ENCODE measurements at places on chromosomes 2 and 18.

- DNase-seq = no peak
Measured at GRCh38 chr2:236605345-236605734, 35.7 kb downstream of the ACKR3 start.

GRCh38 chr2:239831861-239832489, 193.2 kb downstream of the NDUFA10 start:
- no peak for DNase-seq

DNA sequence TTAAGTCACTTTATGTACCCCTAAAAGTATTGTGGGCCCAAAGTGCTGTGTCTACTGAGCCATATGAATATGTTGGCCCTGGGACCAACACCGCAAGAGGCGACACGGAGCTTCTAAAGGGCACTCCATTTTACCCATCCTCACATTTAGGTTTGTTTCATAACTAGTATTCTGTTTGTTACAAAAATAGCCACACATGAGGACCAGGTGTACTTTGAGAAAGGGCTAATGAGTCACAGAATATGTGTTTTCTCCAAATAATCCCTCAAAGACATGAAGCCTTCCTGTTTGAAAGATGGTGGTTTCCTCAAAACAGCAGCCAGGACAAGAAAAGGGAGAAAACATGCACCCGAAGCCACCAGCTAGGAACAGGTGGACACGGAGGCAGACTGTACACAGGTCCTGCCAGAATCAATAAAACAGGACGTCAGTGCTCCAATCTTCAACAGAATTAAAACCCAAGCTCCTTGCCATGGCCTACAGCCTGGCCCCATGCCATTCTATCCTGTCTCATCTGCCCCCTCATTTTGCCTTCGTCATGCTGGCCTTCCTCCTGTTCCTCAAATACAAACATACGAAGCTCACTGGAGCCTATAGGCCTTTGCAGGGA, 21.8 kb upstream of the GRB14 start:
- no peak for DNase-seq

GRCh38 chr2:176068419-176068832, 15.3 kb downstream of the EVX2 start:
- no peak for DNase-seq

GRCh38 chr18:75341897-75342296, 85.6 kb downstream of the SMIM21 start:
- no peak for DNase-seq

GRCh38 chr2:134943540-134943939, 24.9 kb downstream of the CCNT2 start:
- no peak for DNase-seq

GRCh38 chr2:159953136-159953823, 109.1 kb downstream of the PLA2R1 start:
- no peak for DNase-seq

DNA sequence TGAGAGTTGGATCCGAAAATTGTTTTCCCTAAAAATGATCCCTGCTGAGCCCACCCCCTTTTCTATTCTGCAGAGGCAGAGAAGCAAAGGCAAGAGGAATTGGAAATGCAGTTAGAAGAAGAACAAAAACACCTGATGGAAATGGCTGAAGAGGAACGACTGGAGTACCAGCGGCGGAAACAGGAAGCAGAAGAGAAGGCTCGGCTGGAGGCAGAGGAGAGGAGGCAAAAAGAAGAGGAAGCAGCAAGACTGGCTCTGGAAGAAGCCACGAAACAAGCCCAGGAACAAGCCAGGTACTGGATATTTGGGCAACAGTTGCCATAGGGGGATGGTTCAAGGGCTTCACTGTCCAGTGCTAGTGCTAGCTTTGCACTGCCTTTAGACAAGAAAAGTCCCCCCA, 41.7 kb downstream of the SUMO1 start:
- no peak for DNase-seq

DNA sequence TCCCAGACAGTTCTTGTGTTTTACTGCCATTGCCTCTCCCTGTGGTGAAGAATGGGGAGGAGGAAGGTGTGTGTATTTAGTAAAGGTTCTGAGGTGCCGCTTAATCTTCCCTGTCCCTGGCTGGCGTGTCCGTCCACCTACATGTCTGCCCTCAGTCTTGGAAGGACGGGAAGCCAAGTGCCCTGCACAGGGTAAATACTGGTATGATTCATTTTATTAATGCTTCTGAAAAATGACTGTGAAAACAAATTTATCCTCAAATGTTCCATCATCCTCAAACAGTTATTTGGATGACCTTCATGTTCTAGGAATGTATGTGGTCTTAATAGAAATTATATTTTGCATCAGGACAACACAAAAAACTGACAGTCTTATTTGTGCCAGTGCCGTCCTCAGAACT, 6.6 kb downstream of the EPAS1 start:
- DNase-seq = no peak

- DNase-seq = no peak
Measured at GRCh38 chr2:58497168-58497567, 256.0 kb upstream of the FANCL start.

GRCh38 chr18:25795213-25795612, 295.2 kb downstream of the SS18 start:
- no peak for DNase-seq

DNA sequence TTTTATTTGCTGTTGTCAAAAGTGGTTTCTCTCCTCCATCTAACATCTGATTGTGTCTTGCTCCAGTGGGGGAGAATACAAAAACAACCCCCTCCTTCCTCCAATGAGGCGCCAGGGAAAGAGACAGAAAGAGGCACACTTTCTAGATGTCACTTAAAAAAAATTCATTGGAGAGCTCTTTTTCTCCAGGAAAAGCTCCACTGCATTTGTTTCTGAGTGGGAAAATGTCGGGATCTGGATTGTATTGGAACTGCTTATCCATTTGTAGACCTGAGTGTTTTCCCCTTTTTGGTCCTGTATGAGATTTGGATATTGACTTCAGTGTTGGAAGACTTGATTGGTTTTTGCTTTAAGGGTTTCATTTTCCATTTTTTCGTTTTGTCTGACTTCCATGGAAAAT, 995 bp downstream of the MBD5 start:
- DNase-seq = no peak

DNA sequence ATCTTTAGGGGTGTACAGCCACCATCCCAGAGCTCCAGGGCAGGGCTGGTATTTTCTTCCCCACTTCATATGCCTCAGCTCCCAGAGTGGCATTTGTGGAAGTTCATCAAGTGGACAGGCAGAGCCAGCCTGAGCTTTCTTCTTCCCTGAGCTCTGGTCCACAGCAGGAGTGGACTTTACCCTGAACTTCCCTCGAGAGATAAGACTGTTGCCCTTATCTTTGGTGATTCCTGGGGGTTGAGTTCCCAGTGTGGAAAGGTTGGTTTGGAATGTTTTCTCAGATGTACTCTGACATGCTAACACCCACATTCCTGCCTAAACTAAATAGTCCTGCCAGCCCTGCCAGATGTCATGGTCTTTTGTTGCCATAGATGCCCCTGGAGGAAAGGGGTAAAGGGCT, 62.0 kb upstream of the LGALSL start:
- no peak for DNase-seq

DNA sequence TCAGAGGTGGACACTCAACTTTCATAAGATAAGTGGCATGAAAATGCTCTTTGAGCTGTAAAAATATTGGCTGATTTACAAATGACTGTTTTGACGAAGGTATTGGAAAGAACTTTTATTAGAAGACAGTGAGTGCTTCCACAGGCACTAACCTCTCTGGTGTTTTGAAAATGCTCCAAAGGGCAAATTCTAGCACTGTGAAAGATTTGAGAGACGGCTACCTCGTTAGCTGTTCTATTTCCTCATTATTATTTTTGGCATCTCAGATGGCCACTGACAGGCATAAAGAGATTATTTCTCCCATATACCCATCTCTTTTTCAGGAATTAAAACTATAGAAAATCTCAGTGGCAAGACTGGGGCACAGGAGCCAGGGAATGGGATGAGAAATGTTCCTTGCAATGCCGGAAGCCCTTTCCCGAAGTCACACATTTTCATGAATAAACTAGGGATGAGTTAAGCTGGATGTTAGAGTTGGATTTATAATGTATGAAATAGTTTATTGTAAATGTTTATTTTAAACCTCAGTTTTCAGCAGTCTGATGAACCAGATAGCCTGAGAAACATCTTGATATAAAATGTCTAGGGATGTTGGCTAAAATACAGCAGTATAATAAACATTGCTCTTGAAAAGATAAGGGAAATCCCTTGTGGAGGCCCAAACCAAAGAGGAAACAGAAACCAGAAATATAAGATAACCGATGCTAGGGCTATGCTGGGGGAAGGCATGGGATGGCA, 175.7 kb downstream of the ASB1 start:
- no peak for DNase-seq

DNA sequence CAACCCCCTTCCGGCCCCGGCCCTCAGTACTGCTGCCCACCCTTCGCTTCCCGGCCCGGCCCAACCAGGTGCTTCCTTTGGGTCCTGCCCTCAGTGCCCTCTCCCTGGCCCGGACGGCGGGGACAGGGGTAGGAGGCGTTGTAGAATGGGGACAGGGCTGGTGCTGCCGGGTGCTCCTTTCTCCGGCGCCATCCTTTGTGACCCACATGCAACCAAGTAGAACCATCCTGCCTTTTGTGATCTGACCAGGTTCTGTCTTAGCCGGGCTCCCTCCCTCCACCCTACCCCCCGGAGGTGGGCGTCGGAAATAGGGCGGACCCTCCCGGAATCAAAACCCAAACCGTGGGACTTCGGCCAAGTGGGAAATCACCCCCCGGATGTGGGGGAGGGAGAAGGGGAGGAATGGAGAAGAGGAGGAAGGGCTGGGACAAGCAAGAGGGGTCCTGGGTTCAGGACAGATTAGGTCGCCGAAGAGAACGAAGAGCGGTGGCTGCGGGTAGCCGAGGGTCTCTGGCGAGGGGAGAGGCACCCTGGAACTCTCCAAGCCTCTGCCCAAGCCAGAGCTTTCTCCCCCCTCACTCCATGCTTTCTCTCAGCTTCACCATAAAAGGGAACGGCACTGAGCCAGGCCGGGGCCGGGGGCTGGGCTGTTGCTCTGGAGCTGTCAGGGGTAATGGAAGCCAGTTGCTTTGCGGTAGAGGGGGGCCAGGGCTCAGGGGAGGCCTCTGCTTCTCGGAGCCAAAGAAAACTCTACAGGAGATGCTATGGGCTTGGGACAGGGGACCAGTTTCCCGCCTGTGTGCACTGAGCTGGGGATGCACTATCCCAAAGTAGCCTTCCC, 756 bp upstream of the OST4 start:
- DNase-seq = no peak

DNA sequence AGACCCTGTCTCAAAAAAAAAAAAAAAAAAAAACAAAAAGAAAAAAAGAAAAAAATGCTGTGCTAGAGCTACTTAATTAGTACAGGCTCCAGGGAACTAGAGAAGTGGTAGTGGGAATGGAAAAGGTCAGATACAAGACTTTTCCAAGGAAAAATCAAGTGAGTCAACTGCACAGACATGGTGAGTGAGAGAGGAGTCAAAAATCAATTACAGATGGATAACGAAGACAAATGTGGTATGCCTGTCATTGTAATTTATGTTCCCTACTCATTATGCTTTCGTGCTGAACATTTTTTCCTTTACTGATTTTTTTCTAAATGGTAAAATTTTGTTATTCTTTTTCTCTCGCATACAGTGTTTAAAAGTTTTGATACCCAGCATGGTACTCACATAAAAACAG, 111.5 kb downstream of the MDH1 start:
- DNase-seq = no peak

DNA sequence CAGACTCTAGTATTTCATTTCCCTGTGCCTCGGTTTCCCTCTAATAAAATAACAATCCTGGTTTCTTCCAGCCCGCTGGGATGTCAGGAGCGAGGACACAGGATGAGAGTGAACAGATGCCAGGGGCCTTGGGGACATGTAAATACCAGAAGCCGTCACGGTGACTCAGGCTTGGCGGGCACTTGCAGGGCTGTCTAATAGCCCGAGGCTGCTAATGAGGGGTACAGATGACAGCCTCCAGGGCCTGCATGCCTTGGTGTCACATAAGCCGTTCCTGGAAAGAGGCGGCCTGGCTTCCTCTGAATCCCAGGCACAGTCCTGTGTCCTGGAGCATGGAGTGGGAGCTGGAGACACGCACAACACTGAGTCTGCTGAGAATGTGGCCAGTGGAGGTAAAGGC, 28.2 kb downstream of the HS1BP3 start:
- no peak for DNase-seq

GRCh38 chr18:12599966-12600365, 57.9 kb downstream of the SPIRE1 start:
- DNase-seq = no peak

DNA sequence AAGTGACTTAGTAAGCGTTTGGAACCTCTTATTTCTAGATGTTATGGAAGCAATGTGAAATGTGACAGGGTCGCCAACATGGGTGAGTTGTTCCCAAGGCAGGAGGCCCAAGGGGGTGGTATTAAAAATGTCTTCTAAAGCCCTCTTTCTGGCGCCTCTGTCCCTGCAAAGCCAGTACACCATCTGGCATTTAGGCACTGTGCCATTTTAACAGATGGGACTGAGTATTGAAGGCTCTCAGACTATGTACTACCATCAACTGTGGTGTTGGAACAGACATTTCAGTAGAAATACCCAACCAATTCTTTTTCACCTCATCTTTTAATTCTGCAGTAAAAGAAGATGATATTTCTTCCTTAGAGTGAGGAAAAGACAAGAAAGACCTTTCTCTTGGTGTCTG, 384.5 kb upstream of the MMADHC start:
- DNase-seq = no peak

- no peak for DNase-seq
Measured at GRCh38 chr2:61443342-61444041, 27.4 kb downstream of the USP34 start.

GRCh38 chr18:37253394-37254235, 312.0 kb downstream of the CELF4 start:
- DNase-seq = no peak

DNA sequence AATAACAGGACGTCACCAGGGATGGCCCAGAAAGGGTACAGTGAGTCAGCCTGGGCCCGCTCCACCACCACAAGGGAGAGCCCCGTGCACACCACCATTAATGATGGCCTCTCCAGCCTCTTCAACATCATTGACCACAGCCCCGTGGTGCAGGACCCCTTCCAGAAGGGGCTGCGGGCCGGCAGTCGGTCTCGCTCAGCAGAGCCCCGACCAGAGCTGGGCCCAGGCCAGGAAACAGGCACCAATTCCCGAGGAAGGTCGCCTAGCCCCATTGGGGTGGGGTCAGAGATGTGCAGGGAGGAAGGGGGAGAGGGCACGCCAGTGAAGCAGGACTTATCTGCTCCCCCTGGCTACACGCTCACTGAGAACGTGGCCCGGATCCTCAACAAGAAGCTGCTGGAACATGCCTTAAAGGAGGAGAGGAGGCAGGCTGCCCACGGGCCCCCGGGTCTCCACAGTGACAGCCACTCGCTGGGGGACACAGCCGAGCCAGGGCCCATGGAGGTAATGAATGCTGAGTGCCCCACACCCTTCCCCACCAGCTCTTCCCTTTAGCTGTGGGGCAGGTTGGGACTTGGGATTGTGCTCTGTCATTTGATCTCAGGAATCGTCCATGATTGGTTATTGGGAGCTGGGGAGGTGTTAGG, 120.5 kb downstream of the MTCL1 start:
- no peak for DNase-seq
